ENCODE measurements at places on chromosomes 3 and 15.

- no peak for DNase-seq
These were observed 67.0 kb upstream of the TPM1 start for GRCh38 chr15:62975515-62975914.

- no peak for DNase-seq
These were observed 255.3 kb downstream of the FEZF2 start for GRCh38 chr3:62117903-62118548.

GRCh38 chr3:170864525-170865208, 5.3 kb downstream of the RPL22L1 start:
- no peak for DNase-seq

DNA sequence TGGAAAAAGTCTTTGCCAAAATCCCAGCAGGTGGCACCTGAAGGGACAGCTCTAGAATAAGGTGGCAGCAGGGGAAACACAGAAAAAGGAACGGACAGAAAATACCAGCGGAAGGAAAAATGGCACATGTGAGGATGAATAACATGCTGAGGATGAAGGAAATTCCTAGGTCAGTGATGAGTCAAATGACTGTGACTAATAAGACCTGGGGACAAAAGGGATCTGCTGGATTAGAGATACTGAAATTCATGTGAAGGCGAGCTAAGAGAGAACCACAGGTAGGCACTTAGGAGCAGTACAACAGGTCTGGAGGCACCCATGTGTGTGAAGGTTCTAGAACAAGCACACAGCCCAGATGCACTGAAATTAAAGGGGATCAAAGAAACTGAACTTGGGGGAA, 482.5 kb downstream of the FOXP1 start:
- DNase-seq: no peak

DNA sequence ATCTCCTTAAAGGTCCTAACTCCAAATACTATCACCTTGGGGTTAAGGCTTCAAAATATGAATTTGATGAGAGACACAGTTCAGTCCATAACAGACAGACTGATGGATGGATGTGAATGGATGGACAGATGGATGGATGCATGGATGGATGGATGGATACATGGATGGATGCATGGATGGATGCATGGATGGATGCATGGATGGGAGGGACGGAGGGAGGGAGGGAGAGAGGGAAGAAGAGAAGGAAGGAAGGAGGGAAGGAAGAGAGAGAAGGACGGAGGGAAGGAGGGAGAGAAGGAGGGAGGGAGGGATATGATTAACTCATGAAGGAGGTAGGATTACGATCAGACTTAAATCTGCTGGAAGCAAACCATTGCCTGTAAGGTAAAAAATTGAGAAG, 192.4 kb downstream of the LRRN1 start:
- no peak for DNase-seq

DNA sequence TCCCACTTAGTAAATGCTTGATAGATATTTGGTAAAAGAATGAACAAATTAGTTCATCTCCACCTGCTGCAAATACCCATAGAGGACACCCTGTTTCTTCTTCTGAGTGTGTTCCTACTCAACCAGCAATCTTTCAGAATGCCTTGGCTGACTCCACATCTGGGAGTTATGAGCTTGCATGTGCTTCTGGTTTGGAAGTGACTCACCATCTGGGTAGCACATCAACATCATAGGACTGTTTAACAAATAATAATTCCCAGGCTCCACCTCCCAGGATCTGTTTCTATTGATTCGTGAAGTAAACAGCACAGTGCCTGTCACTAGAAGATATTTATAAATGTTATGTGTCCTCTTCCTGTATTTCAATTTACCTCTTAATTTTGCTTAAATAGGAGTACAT, 580.1 kb downstream of the ROBO2 start:
- DNase-seq: no peak
